DMS53 (cell line): ENCODE measurements at places on chromosomes 12 and 14.

DNA sequence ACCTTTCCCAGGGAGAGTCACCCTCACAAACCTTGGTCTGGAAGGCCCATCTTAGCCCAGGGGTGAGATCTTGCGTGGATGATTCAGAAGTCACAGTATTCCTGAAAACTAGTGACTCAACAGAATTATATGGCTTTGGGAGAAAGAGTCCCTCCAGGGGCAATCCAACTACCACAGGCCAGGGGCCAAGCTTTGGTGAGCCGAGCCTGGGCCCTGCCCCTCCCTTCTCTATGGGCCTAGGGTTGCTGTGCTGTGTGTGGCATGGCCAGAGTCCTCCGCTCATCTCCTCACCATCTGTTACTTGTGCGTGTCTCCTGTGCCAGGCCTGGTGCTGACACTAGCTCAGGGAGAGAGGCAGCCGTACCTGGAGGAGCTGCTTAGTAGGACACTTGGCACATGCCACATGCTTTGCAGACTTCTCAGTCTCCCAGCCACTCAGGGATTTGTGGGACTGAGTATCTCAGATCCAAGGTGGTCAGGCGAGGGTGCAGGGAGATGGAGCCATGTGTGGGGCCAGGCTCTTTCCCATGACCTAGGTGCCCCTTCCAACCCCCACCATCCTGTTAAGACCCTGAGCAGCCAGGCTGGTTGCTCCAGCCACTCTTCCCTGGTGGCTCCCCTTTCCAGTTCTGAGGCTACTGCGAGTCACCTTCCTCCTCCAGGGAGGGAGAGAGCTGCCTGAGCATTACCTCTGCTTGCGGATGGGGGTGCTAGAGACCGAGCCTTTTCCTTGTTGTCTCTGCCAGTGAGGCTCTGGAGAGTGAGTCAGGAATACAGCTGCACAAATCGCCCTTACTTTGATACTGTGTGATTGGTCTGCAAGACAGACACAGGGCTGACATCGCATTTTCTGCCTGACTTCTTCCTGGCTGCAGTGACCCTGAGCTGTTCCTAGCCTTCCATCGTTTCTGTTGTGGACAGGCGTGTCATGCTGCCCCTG, 94.1 kb downstream of the SLC25A47 start:
- DNase-seq = peak; percentile 73

- peak; percentile 86 for DNase-seq
Observed at GRCh38 chr12:130775953-130776856, 60.1 kb upstream of the RIMBP2 start.

GRCh38 chr12:131209082-131210070, 255.7 kb downstream of the ADGRD1 start:
- DNase-seq = no peak

- DNase-seq = no peak
Observed at GRCh38 chr12:32292151-32292550, 107.2 kb upstream of the FGD4 start.

- no peak for DNase-seq
Observed at GRCh38 chr12:132506328-132507160, 16.6 kb downstream of the FBRSL1 start.

GRCh38 chr14:92690171-92691011, 58.0 kb downstream of the LGMN start:
- DNase-seq = peak; percentile 89

GRCh38 chr12:1044696-1045095, 53.7 kb downstream of the ERC1 start:
- DNase-seq = no peak

DNA sequence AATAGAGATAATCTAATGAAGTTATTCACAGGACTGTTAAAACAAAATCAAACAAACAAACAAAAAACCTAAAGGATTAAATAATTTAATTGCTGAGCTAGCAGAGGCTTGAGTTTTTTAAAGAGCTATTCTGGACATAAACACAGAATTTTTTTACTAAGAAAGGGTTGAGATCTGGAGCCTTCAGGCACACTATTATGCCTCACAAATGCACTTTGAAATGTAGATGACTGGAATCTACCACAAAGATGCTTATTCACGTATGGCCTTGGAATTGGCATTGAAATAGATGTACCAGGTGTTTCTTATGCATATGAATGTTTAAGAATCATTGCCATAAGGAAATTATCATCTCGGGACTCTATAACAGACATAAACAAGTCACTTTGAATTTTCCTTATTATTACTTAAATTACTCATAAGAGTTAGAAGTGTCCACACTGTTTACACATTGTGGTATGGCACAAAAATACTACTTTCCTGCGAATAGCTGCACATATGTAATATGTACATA, 21.6 kb downstream of the PUS7L start:
- no peak for DNase-seq

GRCh38 chr12:107134558-107134957, 41.2 kb upstream of the CRY1 start:
- DNase-seq = peak; percentile 69

DNA sequence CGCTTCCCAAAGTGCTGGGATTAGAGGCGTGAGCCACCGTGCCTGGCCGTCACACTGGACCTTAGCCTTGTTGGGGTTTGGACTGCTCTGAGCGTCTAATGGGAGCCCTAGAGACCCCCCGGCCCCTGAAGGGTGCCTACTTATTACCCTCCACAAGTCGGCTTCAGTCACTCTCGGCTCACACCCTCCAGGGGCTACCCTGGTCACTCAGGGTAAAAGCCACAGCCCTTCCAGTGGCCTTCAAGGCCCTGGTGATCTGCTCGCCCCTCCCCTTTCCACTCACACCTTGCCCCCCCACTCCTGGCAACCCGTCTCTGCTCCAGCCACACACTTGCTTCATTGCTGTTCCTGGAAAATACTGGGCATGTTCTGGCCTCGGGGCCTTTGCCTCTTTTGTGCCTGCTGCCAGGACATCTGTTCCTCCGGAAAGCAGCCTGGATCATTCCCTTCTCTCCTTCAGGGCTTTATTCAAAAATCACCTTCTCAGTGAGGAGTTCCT, 3.6 kb upstream of the MORN3 start:
- peak; percentile 85 for DNase-seq

- DNase-seq = no peak
Observed at GRCh38 chr12:125013816-125014442, 20.5 kb downstream of the BRI3BP start.

GRCh38 chr12:125310461-125310860, 245.2 kb downstream of the AACS start:
- no peak for DNase-seq

DNA sequence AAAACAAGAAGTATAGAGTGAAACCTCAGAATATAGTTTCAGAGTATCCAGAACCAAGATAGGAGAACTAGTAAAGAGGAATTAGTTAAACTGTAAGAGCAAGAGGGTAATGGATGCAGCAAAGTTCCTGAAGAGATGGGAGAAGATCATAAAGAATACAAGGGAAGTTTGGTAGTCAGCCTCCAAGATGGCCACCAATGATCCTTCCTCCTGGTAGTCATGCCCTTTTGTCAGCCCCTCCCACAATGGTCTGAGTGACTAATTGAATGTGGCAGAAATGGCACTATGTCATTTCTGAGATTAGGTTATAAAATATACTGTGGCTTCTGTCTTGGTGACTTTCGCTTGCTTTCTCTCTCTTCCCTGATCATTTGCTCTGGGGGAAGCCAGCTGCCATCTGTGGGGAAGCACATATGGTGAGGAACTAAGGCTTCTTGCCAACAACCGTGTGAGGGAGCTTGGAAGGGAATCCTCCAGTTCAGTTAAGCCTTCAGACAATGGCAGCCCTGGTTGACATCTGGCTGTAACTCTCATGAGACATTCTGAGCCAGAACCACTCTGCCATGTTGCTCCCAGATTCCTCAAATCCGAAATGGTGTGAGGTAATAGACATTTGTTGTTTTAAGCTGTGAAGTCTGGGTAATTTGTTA, 55.3 kb upstream of the AMN1 start:
- peak; percentile 24 for DNase-seq

DNA sequence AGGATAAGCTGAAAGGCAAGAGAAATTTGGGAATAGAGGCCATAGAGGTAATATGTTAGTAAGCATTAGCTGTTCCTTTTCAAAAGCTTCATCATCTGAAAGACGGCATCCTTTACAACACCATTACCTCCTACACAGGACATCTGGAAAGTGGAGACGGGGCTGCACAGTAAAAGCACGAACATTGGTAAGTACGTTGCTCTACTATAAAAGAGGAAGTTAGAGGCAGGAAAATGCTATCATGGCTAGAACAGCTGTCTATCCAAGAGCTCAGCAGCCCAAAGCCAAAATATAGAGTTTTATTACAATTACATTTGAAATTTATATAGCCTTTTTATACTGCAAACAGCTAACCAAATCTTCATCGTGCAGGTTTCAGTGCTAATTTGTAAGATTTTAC, 172.3 kb upstream of the GRIP1 start:
- no peak for DNase-seq

- DNase-seq = no peak
Observed at GRCh38 chr12:19997656-19998400, 370.5 kb upstream of the PDE3A start.
